ENCODE measurements at places on chromosomes 11 and 22.

- no peak for DNase-seq
Measured at GRCh38 chr22:49010901-49011300, 816.8 kb downstream of the BRD1 start.

- DNase-seq: no peak
Measured at GRCh38 chr22:39176143-39176713, 23.7 kb upstream of the CBX7 start.

- DNase-seq: no peak
Measured at GRCh38 chr11:13216019-13216710, 61.4 kb upstream of the BMAL1 start.

- no peak for DNase-seq
Measured at GRCh38 chr11:115458877-115459276, 45.3 kb downstream of the CADM1 start.

- no peak for DNase-seq
Measured at GRCh38 chr11:2741377-2742131, 41.8 kb upstream of the KCNQ1OT1 start.

DNA sequence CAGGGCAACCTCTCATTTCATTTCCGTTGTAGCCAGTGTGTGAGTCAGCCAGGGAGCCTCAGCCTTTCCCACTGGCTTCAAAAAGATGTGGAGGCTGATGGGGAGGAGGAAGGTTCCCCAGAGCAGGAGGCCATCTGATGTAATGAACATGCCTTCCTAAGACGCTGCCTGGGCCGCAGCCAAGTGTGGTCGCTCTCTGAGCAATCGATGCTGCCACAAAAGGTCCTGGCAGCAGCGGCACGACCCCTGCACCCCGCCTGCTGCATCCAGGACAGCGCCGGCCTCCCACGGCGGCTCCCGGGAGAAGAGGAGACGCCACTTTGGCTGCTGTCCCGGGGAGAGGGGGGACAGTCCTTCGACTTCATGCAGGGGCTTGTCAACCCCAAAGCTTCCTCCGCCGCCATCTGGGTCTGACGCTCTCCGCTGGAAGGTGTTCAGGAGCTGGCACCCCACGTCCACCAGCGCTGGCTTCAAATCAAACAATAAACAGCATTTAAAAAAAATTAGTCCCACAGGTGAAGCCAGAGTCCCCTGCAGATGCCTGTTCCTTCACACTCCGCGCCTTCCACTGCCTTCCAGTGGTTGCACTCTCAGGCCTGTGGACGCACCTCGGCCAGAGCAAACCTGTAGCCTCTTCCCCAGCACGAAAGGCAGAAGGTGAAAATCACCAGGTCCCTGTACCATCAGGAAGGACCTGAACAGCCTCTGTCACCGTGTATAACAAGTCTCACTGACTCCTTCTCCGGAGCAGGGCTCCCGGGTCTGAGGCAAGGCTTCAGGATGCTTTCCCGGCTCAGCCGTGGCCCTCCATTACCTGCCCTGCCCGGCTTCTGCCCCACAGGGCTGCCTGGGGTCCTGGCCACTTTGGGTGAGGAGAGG is 930.7 kb downstream of the BRD1 start:
- no peak for DNase-seq

- no peak for DNase-seq
Measured at GRCh38 chr22:42909363-42910058, 52.4 kb upstream of the ARFGAP3 start.

GRCh38 chr11:46846510-46846830 is 390 bp upstream of the CKAP5 start:
- no peak for DNase-seq

DNA sequence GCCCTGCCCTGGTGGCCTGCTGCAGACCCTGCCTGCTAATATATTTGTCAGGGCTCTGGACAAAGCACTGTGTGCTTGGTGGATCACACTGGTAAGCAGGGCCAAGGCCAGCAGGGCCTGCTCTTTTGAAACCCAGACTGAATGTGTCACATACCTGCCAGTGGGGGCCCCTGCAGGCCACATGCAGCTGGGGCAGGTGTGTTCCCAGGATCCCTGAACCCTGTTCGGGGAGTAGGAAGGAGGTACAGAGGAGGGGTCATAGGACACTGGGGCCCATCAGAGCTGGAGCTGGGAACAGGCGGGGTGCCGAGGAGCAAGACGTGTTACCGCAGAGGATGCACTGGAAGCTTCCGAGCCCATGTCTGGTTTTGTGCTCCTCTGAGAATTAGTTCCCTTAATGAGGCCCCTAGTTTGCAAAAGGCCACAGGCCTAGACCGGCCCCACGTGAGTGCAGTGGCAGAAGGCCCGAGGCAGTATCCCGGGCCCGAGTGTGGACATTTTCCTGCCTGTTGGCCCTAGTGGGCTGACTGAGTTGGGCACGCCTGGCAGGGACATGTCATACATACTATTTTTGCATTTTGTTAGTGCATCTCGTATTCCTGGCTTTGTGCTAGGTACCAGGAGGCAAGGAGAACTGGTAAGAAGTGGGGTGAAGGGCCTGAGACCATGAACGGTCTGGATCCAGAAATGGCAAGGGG is 11.2 kb upstream of the ACR start:
- no peak for DNase-seq

DNA sequence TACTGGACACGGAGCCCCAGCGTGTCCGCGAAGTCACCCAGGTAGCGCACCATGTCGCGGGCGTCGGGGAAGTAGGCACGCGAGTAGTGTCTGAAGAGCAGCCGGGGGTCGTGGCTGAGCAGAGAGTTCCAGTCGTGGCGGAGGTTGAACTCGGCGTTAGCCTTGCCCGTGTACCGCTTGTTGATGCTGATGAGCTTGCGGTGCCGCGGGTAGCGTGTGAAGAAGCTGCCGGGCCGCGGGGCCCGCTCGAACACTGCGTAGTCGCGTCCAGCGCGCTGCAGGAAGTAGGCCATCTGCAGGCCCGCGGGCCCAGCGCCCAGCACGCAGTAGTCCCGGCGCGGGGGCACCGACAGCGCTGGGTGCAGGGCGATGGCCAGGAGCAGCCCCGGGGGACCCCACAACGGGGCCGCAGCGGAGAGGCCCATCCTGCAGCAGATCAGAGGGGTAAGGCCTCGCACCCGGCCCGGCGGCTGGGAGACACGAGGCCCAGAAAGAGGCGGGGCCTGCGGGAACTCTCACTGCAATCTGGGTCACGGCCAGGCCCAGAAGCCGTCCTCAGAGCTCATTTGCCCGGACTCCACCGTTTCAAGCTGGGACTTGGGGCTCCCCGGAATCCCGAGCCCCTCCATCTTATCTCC is 723 bp downstream of the FOXRED2 start:
- DNase-seq: no peak

DNA sequence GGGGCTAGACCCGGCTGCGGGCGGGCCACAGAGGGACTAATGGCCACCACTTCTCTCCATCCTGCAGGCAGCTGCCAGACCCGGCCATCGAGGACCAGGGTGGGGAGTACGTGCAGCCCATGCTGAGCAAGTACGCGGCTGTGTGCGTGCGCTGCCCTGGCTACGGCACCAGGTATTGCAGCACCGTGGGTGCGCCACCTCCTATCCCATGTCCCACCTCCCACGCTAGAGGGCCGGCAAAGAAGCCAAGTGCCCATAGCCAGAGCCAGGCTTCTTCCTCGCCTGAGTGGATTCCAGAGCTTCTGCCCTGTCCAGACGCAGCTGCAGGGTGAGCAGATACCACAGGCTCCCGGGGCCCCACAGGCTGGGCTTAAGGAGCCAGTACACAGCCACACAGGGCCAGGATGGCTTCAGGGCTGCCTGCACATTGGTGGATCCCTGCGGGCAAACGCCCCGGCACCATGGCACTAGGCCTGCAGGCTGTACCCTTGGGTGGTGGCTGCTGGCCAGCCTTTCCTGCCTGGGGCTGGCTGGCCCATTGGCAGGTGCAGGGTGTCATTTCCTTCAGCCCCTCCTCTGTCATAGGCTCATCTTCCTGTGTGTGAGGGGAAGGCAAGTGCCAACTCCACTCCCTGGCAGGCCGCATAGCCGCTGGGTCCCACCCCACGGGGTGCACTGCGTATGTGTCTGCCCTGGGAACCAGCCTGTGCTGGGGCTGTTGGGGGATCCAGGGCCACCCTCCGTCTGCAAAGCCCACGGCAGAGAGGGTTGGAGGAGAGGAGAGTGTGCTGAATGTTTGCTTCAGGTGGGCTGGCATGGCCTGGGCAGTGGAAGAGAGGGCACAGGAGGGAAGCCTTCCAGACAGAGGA is 16.5 kb upstream of the DGCR8 start:
- DNase-seq: no peak

GRCh38 chr11:79578116-79578515 is 137.3 kb upstream of the TENM4 start:
- DNase-seq: no peak

DNA sequence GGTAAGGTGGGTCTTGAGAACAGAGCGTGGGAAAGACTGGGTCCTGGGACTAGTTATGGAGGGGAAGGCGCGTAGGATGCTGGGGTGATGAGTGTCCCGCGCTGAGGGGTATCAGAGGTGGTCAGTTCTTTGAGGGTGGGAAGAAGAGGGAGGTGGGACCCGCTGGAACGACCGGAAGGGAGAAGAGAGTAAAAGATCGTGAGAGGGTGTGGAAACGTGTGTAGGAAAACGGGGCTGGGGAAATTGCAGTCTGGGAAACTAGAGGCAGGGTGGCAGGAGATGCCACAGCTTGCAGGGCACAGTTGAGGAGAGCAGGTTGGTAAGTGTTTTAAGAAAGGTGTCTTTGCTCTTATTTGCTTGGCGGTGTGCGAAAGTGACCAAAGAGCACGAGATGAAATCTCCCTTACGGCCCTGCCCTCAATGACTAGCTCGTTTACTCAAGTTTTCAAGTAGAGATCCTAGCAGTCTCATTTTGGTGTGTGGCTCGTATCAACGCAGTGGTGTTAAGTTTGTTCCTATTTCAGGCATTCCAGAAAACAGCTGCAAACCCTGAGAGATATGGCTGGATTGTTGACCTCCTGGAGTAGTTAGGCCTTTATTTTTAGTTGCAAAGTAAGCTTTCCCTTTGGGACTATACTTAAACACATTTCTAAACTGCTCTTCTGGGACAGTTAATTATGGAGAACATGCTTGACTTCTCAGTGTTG is 615 bp downstream of the STT3A start:
- no peak for DNase-seq

DNA sequence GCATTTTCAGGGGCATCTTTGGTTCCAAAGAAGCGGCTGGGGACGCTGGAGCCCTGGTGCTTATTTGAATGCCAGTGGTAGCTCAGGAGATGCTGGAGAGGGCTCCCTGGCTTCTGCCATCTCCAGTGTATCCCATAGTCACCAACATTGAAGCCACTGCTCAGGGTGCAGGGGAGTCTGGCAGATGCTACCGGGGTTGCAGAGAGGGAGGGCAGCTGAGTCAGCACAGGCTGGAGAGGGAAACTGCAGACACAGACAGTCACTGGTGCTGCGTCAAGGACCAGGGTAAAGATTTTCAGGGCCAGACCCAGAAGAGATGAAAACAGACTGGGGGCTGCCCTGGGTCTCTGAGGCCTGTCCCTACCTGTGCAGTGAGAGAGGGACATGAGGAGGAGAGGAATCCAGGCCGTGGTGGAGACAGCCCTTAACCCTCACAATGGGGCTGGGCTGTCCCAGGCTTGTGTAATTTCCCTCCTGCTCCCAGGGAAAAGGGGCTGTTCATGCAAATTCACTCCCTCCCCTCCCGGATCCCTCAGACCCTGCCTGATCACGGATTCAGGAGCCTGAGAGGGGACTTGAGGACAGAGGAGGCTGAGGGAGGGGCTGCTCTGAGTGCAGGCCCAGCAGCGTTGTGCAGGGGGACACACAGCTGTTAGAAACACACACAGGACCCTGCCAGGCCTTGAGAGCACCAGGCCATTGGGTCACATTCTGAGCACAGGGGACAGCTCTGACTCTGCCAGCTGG is 126.9 kb upstream of the GRK3 start:
- DNase-seq: no peak

DNA sequence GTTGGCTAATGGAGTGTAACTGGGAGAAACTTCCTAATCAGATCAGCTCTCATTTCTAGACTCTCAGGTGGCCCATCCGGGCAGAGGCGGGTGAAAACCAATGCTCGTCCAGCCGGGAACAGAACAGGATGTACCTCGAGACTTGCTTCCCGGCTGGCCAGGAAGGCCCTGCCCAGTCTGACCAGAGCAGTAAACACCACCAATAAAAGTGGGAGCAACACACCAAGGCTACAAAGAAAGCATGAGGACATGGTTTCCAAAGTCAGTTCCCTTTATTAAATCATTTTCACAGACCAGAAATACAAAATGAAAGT is 940 bp upstream of the TNKS1BP1 start:
- DNase-seq: no peak

GRCh38 chr11:134025082-134025429 is 43.8 kb upstream of the JAM3 start:
- no peak for DNase-seq

DNA sequence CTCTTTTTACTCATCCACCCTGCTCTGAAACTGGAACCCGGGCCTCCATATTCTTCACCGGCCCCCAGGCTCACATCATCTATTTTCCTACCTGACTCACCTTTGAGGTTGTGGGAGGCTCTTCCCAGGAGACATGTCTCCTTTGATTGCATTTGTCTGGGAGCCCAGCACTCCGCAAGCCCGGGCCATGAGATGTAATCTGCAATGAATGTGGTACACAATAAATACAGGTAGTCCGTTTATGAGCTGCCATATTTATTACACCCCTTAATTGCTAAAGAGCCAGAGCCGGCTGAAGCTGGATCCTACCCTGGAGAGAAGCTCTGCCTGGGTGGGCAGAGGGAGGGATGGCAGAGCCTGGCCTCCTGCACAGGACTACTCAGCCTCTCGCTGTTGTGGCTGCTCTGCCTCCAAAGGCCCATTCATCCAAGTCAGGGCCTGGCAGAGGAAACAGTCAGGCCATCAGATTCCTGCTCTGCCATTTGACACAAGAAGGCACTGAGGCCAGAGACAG is 49.5 kb downstream of the TP53I11 start:
- DNase-seq: no peak

- no peak for DNase-seq
Measured at GRCh38 chr11:60377401-60378136, 763 bp upstream of the MS4A7 start.

DNA sequence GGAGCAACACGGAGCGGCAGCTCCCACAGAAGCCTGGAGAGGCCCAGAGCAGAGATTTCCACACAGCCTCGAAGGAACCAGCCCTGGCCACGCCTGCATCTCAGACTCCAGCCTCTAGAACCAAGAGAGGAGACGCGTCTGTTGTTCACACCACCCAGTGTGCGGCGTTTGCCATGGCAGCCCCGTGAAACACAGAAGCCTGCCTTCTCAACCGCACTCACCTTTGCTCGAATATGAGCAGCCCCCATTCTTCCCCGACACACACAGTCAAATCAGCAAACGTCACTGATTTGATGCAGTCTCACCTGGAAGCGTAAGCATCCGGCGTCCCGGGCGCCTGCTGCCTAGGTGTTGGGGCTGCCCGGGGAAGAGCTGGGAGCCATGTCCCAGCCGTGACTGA is 14.2 kb upstream of the TALDO1 start:
- no peak for DNase-seq

DNA sequence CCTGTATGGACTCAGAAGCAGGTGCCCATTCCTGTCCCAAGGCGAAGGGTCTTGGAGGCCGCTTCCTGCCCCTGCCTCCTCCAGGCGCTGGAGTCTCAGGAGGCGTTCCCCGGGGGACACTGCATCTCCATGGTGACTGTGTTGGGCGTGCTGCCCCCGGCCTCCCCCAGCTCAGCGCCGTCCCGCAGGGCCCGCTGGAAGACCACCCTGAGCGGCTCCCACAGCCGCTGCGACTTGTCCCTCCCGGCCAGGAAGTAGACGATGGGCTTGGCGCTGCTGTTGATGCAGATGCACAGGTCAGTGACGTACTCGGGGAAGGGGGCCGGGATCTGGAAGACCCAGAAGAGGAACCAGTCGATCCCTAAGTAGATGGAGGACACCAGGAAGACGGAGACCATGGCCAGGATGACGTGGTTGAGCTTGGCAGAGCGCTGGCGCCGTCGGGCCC is 7.8 kb downstream of the MRGPRF start:
- no peak for DNase-seq

- DNase-seq: no peak
Measured at GRCh38 chr11:132910011-132910760, 622.1 kb downstream of the OPCML start.

Measured in CD4-positive, alpha-beta T cell treated with Interleukin-15 for 4 hours (primary cell).